Chondrocyte (in vitro differentiated cells): ENCODE measurements at places on chromosomes 11 and 22. TPM values are rescaled to one million over a fixed set of nuclear protein-coding genes. Genes with fewer than 3 reads are reported as not detected.

- no peak for DNase-seq
Observed at GRCh38 chr11:60195923-60196368, 13.1 kb upstream of the MS4A6A start.

- no peak for DNase-seq
Observed at GRCh38 chr11:70910835-70911234, 341.5 kb downstream of the SHANK2 start.

- no peak for DNase-seq
Observed at GRCh38 chr11:121613724-121614123, 161.0 kb upstream of the SORL1-AS1 start.

DNA sequence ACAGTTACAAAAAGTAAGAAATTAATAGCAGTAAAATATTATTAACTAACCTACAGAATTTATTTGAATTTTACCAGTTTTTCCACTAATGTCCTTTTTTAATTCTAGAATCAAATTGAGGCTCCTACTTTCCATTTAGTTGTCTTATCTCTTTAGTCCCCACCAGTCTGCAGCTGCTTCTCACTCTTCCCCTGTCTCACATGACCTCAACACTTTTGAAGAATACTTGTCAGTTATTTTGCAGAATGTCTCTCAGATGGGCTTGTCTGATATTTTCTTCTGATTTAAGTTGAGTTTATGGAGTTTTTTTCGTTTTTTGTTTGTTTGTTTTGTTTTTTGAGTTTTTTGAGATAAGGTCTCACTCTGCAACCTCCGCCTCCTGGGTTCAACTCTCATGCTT lies 74.3 kb upstream of the ADORA2A start:
- no peak for DNase-seq

Gene ACRV1
- total RNA-seq: 0.20 to 0.56 TPM in 2 of 3 replicates, not detected in the other
